ENCODE measurements at places on chromosomes 3 and 15.

GRCh38 chr3:181622365-181622764 is 89.4 kb upstream of the SOX2 start:
- DNase-seq: no peak

DNA sequence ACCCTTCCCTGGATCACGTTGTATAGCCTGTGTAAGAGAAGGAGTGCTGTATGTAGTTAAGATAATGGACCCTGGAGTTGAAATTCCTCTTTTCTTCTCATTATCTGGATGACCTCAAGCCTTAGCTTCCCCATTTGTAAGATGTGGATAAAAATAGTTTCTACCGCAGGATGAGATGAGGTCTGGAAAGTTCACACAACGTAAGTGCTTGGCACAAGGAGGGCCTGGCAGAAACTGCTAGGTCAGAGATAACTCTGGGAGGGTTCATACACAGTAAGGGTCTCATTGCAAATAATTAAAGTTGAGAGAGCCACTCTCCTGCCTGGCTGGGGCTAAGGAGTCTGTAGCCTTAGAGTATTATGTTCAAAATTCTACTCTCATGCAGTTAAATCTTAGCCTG is 214.4 kb downstream of the LRTM1 start:
- DNase-seq: no peak

DNA sequence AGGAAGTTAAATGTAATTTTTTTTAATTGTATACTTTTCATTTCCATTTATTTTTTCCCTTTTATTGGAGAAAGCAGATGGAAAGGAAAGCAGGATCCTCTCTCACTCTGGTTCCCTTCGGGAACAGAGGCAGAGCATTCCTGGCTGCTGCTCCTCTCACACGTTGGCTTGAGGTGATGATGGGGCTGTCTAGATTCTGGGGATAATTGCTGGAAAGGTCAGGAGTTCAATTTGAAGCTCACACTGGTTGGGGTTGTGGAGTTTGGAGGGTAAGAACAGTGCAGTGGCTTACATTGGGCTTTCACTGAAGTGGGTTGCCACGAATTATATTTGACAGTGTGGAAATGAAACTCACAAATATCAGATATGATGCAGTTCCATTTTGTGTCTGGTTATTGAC is 57.6 kb downstream of the RARB start:
- no peak for DNase-seq

DNA sequence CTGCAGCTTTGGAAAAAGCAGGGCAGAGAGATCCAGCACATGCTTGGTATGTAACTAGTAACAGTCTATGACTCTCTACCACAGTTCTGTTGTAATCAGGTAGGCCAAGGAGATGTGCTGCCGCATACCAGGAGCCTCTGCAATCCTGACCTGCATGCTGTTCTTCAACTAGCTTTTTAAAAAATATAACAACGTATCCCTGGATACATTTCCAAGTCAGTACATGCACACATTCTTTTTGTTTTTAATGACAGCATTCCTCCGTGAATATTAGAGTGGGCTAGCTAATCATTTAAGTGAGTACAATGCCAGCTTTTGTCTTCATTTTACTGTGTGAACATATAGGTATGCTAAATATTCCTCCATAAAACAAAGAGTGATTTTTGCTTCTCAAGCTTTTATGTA is 437.8 kb downstream of the RBMS3 start:
- DNase-seq: no peak

- DNase-seq: peak; percentile 49
These were observed 42.0 kb downstream of the PML start for GRCh38 chr15:74036271-74037170.

DNA sequence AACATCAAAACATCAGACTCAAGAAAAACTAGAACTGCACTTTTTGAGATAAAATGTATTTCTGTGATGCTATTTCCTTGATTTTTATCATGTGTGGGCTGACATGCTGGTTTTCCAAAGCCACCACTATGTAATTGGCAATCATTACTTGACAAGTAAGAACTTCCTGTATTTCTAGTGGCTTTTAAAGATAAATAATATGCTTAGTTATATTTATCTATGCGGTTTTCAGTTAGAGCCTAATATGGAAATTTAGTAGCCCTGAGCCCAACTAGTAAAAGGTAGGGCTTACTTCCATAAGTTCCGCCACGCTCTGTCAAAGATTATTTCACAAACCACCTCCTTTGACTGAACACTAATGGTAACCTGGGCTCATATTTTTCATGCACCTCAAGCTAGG is 91.6 kb downstream of the PPARG start:
- no peak for DNase-seq

DNA sequence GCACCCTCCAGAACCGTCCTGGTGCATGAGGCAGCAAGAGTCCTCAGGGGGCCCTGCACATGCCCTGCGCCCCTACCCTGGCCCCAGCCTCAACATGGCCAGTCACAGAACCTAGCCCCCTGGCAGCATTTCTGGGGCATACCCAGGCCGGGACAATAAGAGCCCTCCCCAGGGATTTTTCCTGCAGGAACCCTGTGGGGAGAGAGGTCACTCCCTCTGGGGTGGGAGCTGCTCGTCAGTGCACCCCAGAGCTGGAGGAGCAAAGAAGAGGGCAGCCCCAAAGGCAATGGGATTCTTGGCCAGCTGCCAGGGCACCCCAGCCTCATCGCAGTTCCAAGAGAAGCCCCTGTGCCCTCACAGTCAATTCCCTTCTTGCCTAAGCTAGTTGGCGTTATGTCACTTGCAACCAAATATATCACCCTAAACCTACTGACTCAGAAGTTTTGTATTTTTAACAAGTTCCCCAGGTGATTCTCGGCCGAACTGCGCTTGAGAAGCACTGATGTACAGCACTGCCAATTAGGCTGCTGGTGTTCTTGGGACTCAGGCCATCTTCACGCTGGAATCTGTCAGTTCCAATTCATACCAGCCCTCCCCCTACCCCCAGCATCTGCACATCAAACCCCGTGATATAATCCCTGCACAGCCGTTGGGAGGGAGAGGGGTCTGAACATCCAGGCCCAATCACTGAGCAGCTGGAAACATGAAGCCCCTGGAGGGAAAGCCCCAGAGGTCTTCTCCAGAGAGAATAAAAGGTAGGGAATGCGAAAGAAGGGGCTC is 87.5 kb upstream of the PRR20G start:
- DNase-seq: no peak

DNA sequence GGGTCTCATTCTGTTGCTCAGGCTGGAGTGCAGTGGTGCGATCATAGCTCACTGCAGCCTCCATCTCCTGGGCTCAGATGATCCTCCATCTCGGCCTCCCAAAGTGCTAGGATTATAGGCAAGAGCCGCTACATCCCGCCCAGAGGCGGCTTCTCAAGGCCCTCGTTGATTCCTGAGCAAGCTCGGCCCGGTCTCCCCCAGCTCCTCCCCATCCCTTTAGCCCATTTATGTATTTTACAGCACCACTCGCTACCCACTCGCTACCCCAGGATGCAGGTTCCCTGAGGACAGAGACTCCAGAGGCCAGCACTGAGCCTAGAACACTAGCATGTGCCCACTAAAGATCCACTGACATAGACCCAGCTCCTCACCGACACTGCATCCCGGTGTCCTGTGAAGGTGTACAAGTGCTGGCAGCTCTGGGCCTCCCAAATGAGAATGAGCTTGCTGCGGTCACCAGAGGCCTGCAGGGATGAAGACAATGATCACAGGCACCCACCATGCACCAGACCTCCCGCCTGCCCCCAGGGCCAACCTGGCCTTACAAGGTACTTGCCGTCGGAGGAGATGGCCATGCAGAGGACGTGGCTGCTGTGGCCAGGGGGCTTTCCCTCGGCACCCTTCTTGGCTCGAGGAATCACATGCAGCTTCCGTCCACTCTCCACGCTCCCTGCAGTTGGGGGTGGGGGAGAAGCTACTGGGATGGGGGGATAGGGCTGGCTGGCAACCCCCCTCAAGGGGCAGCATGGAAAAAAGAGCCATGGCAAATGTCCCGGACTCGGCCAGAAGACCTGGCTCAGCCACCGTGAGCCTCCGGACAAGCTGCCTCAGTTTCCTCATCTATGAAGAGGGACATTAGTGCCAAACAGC is 5.6 kb downstream of the RRP9 start:
- DNase-seq: no peak

GRCh38 chr3:69008980-69009379 is 4.5 kb downstream of the EOGT start:
- DNase-seq: no peak

DNA sequence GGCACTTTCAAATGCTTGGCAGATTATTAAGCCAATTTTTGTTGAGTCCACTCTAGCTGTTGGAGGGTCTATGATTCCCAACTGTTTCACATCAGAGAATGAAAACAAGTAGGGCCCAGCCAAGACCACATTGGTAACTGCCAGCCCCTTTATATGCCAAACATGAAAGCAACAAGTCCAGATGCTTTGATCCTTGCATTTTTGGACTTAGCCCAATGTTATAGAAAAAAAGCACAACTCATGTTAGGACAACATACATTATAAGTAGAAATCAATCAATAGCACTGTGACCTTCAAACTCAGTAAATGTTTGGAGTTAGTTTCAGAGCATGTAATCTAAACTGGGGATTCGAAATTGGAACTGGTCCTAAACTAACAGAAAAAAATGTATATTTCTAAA is 674.7 kb downstream of the MECOM start:
- no peak for DNase-seq

DNA sequence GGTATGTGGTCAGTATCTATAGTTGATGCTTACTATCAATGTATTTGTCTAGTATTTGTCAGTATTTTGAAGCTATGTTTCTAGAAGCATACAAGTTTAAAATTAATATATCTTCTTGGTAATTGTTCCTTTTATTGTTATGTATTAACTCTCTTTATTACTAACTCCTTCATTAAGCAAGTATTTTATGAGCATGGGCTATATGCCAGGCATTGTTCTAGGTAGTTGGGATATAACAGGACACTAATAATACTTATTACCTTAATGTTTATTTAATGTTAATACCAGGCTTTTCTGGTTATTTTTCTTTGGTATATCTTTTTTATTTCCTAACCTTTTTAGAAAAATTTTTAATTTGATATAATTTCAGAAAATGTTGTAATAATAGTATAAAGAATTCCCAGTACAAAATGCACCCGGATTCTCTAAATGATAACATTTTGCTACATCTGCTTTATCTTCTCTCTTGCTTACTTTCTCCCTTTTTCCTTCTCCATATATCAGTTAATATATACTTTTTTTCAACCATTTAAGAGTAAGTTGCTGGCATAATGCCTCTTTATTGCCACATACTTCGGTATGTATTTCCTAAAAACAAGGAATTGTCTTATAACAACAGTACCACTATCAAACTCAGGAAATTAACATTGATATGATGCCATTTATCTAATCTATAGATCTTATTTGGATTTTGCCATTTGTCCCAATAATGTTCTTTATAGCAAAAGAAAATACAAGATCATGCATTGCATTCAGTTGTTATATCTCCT is 30.9 kb downstream of the LRRC49 start:
- DNase-seq: no peak

DNA sequence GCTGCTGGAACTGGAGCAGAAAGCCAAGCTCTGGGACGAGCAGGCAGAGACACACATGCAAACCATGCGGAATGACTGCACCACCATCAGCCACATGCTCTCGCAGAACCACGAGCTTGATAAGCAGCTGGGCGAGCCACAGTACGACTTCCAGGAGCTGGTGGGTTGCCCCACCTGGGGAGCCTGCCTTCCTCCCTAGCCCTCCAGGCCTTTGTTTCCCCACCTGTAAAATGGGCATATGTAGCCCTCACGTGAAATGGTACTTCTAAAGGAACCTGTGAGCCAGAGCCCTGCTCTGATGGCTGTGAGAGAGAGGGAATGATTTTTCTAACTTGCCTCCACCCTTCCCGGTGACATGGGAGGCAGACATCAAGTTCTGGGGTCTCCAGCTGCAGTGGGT is 44.6 kb upstream of the GOLGA6B start:
- no peak for DNase-seq

GRCh38 chr15:28098766-28099554 is at the start of gene OCA2:
Gene OCA2 (minus strand): TSS chr15:28099315. CDS start chr15:28081874, 17,441 bp downstream.
- DNase-seq: no peak

- DNase-seq: no peak
These were observed 5.9 kb downstream of the PBRM1 start for GRCh38 chr3:52679811-52680210.

DNA sequence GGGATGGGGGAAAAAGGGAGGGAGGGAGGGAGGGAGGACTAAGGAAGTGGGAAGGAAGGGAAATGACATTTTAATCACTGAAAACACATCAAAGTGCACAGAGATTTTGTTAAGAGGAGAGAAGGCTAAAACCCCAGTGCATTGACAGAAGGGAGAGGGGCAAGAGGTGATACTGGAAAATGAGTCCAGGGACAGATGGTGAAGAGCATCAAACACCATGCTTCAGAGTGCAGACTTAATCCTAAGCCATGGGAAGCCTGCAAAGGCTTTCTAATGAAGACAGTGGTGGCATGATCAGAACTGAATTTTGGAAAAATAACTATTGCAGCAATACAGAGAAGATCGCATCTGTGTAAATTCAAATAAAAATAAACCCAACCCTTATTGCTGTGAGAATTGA is 41.8 kb downstream of the HGD start:
- no peak for DNase-seq

DNA sequence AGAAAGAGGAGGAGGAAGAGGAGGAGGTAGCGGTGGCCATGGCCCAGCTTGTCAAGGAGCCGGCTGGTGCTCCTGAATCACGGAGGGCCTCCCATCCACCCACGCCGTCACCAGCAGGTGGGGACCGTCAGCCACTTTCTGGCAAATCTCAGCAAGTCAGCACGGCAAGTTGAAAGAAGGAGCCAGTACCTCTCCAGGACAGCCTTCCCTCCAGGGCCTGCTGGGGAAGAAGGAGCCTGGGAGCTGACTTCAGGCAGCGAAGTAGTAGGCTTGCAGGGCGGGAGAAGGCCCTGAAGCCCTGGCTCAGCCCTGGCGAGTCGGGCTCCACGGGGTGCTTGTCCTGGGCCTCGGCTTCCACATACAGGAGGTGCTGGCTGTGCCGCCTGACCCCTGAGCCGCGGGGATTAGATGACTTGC is 99.2 kb upstream of the TRPM1 start:
- DNase-seq: peak; percentile 72

DNA sequence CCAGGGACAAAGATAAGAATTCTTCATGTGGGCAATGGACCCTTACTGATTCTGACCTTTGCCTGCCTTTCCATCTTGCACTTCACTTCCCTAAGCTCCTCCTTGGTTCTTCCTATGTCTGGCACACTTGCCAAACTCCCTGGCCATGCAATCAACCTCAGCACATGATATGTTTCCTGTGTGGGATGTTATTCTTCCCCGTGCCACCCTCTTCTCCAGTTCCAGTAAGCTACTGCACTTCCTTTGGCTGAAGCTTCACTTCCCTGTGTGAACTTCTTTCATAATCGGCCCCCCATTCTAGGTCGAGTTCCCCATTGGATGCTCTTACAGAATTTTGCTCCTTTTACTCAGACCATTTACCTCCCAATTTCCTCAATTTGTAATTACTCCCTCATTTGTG is 10.7 kb upstream of the TASOR start:
- no peak for DNase-seq

GRCh38 chr3:160665784-160666526 is 11.0 kb upstream of the ARL14 start:
- DNase-seq: peak; percentile 52

Data from GM13976 (cell line).